ENCODE measurements at places on chromosomes 2 and 18.
A peak's percentile ranks its signal among the peaks of the same experiment; 100 is the strongest.

DNA sequence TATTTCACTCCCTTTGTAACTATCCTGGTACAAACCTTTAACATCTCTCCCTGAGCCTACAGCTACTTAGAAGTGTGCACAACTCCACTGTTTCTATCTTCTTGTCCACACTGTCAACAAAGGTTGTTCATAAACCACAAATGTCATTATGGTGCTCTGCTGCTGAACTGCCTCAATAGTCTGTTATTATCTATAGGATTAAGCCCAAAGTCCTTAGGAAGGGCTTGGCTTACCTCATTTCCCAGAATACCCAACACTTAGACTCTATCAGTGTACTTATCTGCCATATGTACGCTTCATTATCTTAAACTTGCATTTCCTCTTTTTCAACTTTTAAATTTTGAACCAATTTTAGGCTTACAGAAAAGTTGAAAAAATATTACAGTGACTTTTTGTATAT, 94.2 kb downstream of the HNMT start:
- DNase-seq: no peak

DNA sequence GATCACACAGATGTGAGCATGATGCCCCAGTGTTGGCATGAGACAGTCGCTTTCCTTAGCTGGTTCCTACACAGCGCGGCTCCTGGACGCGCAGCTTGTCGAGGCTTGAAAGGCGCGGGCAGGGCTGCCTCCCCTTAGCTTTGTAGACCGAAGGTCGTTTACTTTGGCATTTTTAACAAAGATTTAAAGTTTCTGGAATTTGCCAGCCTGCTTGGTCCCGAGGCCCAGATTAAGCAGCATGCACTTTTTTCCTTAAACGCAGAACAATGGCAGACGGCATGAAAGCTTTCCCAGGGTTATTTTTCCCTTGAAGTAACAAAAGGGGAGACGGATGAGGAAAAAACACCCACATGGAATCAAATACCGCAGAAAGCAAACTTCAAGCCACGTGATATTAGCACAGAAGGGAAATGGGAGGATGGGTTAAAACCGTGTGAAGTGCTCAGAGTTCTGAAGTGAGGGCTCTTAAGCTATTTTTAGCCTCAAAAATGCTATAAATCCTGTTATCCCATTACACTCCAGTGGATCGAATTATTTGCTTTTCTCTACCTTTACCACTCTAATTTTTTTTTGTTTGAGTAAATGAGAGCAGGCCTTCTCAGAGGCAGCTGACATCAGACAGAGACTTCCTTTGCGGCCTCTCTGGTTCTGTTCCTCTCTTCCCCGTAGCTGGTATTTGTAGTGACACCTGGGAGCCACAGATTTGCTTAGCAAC, 55.7 kb downstream of the NPAS2 start:
- DNase-seq: no peak

DNA sequence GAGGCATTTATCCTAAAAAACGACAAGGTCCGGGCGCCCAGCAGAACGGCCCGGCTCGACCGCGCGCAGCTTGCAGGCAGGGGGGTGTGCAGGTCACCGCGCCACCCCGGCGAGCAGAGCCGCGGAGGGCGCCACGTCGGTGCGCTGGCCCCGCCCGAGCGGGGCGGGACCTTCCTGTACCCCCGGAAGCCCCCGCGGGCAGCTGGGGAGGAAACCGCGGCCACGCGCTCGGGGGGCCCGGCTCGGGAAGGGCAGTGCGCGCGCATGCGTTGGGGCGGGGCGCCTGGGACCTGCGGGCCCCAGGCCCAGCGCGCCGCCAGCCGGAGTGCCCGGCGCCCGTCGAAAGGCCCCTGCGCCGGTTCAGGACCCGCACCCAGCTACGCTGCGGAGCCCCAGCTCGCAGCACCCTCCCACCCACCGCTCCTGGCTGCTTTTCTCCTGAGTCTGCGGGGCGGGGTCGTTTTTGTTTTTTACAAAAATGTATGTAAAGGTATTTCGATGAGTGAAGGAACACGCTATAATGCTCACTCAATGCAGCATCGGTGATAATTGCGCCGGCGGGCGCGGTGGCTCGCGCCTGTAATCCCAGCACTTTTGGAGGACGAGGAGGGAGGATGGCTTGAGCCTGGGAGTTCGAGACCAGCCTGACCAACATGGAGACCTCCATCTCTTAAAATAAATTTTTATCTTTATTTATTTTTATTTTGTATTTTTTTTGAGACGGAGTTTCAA, 47.7 kb upstream of the POMC start:
- DNase-seq: peak; percentile 74

- no peak for DNase-seq
Observed at GRCh38 chr2:8276026-8276425, 405.8 kb upstream of the ID2 start.

- no peak for DNase-seq
Observed at GRCh38 chr2:124328397-124328796, 303.3 kb downstream of the CNTNAP5 start.

GRCh38 chr18:14776801-14777200, 28.8 kb downstream of the ANKRD30B start:
- no peak for DNase-seq

Data from stimulated activated CD8-positive, alpha-beta memory T cell treated with anti-CD3 and anti-CD28 coated beads, Interleukin-4, amount 100 ng/mL, for 1 hour (primary cell).